ENCODE measurements at places on chromosomes 4 and X. TPM values are rescaled to one million over a fixed set of nuclear protein-coding genes. Genes with fewer than 3 reads are reported as not detected.

Gene HPF1
- total RNA-seq: 23.3 TPM

Gene NDNF
- total RNA-seq: 0.06 TPM

Gene ARHGEF38
- total RNA-seq: not detected

Gene FRMD7
- not detected for total RNA-seq

Gene MAGEB17
- total RNA-seq: not detected

Gene CORIN
- not detected for total RNA-seq

Gene NMU
- total RNA-seq: 0.87 TPM

Gene ANOS1
- 0.02 TPM for total RNA-seq

Gene USP17L29
- total RNA-seq: not detected

Gene IGSF1
- total RNA-seq: not detected

Gene TMEM192
- 8.1 TPM for total RNA-seq

Gene UCP1
- not detected for total RNA-seq

Gene IL2
- total RNA-seq: 1.6 TPM

Gene MEPE
- total RNA-seq: not detected

Gene DMP1
- not detected for total RNA-seq

Gene PRRG3
- total RNA-seq: not detected

Gene ZCCHC12
- total RNA-seq: not detected

Gene BTK
- not detected for total RNA-seq

Gene CABS1
- not detected for total RNA-seq

Gene TCEAL2
- total RNA-seq: not detected

Gene ADGRG4
- not detected for total RNA-seq

Gene RIBC1
- 1.1 TPM for total RNA-seq

Gene RHOXF2
- total RNA-seq: not detected

Gene MAGEB2
- total RNA-seq: not detected

Gene TMEM150C
- total RNA-seq: not detected

Gene LANCL3
- total RNA-seq: 0.46 TPM

Gene CT47B1
- not detected for total RNA-seq

Gene APOOL
- total RNA-seq: 11.8 TPM

Gene HELT
- total RNA-seq: not detected

Gene POLN
- total RNA-seq: 3.3 TPM

Data from activated CD4-positive, alpha-beta T cell treated with anti-CD3 and anti-CD28 coated beads, Interleukin-2, amount 10 ng/mL, durations not matched to agents 7 days and 5 days (primary cell).